Central memory CD8-positive, alpha-beta T cell (primary cell): ENCODE measurements at places on chromosomes 5 and 9.

DNA sequence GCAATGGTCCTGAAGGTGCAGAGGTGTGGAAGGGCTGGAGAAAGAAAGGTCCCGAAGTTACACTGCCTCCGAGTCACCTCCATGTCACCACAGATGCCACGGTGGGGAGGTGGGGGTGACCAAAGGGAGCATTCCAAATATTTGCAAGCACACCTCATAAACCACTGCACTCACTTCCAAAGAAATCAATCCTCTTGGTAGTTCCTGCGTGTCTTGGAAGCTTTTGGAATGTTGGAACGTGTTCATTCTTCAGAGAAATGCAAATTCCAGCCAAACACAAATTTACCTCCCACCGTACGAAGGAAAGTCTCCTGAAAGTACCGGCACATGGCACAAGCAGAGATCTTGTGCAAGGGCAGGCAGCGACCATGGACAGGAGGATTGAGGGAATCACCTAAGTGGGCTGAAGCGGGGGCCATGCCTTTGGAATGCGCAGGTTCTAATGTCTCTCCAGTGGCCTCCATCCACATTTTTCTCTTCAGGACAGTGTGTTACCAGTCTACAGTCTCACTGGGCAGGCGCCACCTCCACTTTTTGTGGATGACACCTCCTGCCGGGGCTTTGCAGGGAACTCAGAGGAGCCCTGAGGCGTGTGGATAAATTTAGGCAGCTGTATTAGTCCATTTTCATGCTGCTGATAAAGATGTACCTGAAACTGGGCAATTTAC, 54.0 kb downstream of the NSUN2 start:
- no peak for DNase-seq

DNA sequence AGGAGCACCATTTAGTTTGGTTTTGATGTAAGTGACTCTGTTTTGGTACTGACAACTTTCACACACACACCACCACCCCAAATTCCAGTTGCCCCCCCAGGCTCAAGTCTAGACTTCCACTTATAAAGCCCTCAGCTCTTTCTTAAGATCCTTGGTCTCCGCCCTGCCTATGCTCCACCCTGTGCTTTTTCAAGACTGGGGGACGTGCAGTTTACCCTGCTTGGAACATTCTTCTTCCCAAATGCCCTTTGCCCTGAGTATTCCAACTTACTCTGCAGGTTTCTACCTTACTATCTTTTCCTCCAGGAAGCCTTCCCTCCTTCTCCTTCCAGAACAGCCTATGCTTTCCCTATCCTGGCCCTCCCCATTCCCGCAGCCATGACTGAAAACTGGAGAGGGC, 1.5 kb upstream of the TRIM14 start:
- DNase-seq: no peak

- no peak for DNase-seq
Observed at GRCh38 chr5:2139478-2139877, 256.8 kb upstream of the IRX4 start.

DNA sequence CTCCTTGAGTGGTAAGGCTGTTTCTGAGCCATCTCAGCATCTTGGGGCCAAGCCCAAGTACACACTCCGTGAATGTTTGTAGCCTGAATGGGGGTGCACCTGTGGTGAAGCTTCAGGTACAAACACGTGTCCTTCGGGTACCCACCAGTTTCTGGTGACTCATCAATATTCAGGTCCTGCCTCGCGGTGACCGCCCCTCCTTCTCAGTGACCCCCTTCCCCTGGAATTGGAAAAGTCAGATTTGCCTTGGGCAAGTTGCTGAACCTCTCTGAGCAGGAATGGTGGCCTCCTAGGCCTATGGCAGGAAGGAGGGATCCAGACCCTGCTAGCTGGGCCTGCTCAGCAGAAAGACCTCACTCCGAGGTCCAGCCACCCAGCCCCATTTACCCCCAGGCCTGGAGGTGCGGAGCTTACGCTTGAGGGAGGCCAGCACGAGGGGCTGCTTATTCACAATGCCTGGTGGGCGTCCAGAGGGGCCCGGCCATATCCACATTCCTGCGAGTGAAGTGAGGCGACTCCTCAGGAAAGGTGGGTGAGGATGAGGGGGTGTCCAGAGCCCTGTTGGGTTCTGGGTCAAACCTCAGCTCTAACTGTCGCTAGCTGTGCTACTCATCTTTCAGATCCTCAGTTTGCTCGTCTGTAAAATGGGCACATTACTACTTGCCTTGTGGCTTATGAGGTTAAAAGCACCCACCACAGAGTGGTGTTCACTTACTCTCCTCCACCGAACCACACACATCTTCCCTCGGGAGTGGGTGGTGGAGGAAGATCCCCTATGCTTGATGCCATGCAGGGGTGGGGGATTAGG, 7.0 kb downstream of the ADGRD2 start:
- no peak for DNase-seq

- no peak for DNase-seq
Observed at GRCh38 chr5:112174959-112175594, 244.0 kb downstream of the EPB41L4A start.

GRCh38 chr5:51983161-51983560, 599.9 kb downstream of the ISL1 start:
- no peak for DNase-seq

DNA sequence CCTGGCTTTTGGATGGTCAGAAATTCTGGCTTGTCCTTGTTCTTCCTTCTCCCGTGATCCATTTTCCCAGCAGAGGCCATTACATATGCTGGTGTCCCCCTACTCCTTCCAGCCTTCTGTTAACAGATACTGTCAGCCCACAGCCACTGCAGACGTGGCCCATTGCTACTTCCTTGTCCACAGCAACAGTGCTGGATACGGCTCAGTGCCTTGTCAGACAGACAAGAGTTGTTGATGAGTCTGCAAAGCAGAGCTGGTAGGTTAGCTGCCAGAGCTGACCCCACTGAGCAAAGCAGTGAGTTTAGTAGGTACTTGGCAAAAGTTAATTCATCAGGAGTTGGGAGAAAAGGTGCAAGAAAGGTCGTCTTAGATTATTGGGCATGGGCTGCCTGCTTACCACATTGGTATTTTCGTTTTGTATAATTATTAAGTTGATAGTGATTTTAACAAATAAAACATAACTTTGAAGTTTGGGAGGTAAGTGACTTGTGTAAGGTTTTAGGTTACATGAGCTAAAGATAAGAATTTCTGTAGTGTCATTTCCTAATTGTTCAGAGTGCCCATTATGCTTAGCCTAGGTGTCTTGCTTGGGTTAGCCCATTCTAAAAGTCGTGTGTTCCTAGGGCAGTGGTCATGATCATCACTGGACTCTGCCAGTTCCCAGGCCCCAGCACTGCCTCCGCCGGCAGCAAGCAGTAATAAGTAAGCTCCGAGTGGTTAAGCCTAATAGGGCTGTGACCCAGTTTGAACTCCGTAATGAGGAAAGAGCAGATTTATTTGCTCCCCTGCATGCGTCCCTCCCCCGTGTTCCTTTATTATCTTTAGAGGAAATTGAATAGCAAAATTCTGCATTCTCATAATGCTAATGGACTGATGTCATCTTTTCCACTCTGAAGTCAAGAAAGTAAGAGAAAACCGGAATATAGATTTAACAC, 292.0 kb downstream of the FANCC start:
- DNase-seq: no peak

DNA sequence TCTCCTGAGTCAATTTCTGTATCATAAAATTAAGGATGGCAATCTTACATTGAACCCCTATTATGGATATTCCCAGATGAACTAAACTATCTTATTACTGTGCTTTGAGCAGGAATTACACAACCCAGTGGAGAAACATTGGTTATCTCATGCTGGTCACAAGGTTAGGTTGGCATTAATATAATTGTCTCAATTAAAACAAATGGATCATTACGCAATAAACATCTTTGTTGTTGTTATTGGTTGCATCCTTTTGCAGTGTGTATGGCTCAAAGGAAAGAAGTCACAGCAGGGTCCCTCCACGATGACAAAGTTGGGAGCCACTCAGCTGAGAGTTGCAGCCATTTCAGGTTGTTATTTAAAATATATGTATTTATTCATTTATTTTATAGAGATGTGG, 297.0 kb upstream of the KLF4 start:
- no peak for DNase-seq

DNA sequence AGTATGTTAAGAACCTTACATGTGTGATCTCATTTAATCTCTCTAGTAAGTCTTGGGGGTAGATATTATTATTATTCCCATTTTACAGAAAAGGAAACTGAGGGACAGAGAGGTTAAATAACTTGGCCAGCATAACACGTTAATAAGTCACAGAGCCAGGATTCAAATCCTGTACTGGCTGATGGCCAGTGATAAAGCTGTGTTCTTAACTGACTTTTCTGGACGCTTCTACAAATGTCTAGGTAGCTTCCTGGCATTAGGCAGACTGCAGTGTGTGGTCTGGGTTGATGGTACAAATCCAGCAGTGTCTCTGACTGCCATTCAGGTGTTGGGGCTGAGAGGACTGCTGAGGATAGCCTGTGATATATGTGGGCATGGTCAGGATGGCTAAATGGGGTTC, 125.8 kb upstream of the CXCL14 start:
- no peak for DNase-seq

GRCh38 chr9:27864644-27865438, 291.6 kb upstream of the C9orf72 start:
- no peak for DNase-seq

- DNase-seq: no peak
Observed at GRCh38 chr9:673966-674526, 167.5 kb upstream of the DMRT1 start.

DNA sequence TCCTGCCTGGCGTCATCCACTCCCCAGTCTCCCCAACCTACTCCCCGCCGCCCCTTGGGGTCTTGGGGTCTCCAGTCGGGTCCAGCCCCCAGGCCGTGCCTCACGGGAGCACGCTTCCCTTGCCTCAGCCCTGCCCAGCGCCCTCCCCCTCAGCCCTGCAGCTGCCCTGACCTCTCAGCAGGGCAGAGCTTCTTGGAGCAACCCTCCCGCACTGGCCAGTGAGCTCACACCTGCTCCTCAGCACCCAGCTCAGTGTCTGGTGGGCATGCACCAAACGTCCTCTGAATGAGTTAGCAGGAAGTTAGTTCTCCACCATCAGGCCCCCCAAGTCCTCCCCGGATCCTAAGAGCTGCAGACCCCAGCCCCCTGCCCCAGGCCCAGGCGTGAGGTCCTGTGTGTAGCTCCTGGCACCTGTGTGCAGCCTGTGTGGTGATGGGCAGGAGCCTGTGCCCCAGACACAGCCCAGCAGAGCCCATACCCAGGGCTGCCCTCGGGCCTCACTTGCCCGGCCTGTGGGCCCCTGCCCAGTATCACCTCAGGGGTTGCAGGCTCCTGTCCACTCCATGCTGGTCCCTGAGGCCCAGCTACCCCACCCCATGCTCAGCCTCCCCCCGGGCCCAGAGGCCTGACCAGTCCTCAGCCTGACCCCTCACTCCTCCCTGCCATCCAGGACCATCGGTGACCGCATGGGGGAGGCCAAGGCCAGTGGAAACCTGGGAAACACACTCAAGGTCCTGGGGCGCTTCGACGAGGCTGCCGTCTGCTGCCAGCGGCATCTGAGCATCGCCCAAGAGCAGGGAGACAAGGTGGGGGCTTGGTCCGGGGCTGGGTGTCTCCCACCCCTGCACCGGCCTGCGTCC, 8.2 kb downstream of the GPSM1 start:
- DNase-seq: no peak

- DNase-seq: no peak
Observed at GRCh38 chr9:83707518-83707767, 315 bp downstream of the UBQLN1 start.

DNA sequence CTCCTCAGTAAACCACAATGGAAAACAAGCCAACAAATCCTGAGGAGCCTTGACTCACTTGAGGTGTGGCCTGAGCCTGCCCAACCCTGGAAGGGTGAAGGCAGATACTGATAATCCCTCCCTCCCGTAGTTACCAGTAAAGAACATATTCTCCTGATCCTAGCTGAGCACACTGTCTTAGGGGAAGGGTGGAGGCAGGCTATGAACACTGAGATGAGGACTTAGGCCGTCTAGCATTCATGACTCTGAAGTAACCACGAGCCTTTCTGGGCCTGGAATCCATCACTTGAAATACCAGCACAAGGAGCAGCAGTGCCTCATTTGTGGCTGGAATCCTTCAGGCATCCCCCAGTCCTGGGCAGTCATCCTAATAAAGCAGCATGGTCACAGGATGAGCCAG, 124.5 kb upstream of the PRLR start:
- DNase-seq: no peak

GRCh38 chr5:78671609-78672008, 23.0 kb upstream of the LHFPL2 start:
- DNase-seq: no peak

DNA sequence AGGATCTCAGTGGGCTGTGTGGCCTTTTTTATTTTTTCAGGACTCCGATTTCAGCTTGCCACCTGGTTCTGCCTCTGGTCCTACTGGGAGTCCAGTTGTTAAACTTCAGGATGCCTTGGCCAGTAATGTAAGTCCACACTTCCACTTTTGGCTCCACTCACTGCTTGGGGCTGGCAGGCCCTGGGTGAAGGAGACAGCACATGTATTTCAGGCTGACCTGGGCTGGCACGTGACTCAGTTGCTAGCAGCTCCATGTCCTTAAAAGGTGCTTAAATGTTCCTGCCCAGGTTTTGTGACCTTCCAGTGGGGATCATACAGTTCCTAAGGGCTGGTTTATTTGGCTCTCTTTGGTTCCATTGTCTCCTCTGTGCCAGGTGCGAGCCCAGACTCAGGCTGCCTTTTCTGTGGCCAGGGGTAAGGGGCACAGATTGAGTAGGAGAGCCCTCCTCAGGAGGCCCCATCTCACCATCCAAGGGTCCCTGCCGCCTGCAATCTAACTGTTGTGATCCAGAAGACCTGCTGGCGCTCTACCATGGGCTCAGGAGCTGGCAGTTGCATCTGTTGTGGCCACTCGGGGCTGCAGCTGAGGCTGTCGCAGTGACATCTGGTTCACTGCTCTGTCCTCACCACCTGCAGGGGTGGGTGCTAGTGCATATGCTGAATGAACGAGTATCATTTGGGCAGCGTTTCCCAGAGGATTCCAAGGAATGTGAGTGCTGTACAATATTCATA, 19.2 kb upstream of the POMT1 start:
- DNase-seq: no peak
